ENCODE measurements at places on chromosomes 3 and 15.

DNA sequence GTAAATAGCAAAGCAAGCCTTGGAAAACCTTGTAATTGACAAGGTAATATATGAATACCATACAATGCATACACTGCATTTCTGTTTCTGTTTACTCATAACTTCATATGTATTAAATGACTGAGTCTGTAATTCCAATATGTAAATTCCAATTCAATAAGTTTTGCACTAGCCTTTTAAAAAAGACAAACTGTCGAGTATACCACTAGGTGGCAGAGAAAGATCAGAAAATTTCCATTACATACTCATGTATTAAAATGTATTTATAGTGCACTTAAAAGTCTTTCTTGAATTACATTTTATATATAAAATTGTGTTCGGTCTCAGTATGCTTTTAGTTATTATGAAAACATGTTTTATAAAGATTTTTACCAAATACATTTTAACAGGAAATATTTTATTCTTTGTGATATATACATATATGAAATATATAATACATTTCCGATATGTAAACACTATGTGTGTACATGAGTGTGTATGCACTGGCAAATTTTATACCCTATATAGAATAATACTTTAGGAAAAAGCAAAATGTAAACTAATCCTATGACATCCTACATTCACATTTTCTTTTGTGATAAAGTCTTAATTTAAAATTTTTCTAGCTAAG, 216.8 kb downstream of the VGLL3 start:
- DNase-seq: no peak

- no peak for DNase-seq
Observed at GRCh38 chr3:52090933-52091468, 34.6 kb upstream of the DUSP7 start.

GRCh38 chr3:142595951-142596725, at the start of gene PLS1:
PLS1 (plus strand) TSS chr3:142596393; CDS start chr3:142664238, 67,845 bp downstream.
- DNase-seq: peak; percentile 94

- no peak for DNase-seq
Observed at GRCh38 chr3:184745526-184745925, 33.7 kb upstream of the MAGEF1 start.

DNA sequence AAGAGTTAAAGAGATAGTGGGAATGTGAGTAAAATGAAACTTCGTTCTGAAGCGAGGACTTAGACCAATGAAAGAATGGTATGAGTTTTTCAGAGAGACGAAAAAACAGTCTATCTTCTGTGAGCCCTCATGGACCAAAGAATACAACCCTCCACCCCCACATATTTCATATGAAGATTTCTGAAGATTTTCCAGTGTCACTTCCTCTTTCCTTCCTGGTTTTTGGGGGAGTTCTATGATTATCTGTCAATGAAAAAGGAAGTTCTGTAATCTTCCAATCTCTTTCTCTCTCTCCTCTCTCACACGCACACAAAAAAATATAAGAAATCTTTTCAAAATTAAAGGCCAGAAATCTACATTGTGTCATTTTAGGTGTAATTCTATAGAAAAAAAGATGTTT, 27.7 kb downstream of the CMSS1 start:
- no peak for DNase-seq

- DNase-seq: no peak
Observed at GRCh38 chr15:51724673-51725072, 12.8 kb downstream of the LYSMD2 start.

DNA sequence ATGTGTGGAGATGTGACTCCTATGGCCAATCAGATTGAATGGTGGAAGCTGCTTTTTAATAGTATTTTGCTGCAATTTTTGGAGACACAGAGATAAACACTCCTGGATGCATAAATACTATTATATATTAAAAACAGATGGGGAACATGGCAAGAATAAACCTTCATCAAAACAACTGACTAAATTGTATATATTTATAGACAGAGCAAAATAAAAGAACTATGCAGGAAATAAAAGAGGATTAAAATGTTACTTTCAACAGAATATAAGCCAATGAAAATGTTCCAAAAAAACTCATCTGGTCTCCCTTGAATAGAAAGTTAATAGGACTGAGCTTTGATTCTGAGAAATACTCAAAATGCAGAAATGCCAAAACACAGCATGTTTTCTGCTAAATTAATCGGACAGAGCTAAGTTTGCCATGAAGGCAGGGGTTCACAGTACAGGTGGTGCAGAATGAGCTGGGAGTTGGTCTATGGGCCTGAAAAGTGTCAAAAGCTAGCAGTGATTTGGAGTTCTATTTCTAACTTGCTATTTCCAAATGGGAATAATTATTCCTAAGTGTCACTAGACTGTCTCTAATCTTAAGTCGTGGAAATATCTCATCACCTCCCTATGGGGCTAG, 227.2 kb downstream of the CNTN3 start:
- DNase-seq: no peak

DNA sequence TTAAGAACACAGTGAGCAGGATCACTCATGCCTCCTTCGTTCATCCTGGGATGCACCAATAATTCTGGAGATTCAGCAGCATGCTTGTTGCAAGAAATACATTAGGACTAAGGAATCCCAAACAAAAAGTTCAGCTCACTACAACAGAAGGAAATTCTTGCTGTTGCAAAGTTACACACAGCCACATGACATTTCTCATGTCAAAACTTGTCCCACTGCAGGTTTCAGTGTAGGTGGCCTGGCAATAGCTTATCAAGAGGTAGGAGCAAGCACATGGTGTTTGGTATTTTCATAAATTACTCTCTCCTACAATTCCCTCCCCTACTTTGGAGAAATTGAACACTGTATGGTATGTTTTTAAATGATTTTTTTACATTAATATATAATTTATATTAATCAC, 399.6 kb upstream of the EPHA3 start:
- DNase-seq: no peak

DNA sequence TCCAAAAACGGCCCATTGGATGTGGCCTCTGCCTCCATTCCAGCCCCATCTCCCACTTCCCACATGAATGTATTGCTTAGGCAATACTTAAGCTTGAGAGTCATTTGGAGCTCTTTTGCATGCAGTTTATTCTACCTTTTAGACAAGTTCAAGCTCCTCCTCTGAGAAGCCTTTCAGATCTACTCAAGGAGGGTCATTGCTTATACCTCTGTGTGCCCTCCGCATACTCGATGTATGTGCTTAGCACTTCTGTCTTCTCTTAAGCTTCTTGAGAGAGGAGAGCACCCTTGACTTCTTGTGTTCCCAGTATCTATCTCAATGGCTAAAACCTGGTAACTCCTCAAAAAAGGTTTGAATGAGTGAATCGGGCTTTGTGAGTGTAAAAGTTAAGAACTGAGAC, 6.6 kb upstream of the UBE3A start:
- no peak for DNase-seq

GRCh38 chr3:109445210-109445609, 107.9 kb upstream of the DPPA4 start:
- DNase-seq: no peak

- DNase-seq: no peak
Observed at GRCh38 chr3:22156868-22157267, 405.9 kb upstream of the ZNF385D start.

GRCh38 chr15:49215768-49216739, 46.0 kb downstream of the GALK2 start:
- no peak for DNase-seq

DNA sequence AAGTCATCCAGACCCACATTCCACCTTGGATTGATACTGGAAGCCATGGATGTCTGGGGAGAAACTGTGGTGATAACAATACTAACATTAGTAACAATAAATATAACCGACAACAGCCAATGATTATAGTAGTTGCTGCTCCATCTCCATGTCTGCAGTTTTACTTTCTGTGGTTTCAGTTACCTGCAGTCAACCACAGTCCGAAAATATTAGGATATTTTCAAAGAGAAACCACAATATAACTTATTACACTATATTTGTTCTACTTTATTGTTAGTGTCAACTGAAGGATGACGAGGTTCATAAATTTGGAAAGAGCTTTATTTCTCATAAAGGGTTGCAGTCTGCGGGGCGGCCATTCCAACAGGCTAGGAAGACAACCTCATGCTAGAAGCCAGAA, 2.6 kb upstream of the NSMCE3 start:
- DNase-seq: no peak

DNA sequence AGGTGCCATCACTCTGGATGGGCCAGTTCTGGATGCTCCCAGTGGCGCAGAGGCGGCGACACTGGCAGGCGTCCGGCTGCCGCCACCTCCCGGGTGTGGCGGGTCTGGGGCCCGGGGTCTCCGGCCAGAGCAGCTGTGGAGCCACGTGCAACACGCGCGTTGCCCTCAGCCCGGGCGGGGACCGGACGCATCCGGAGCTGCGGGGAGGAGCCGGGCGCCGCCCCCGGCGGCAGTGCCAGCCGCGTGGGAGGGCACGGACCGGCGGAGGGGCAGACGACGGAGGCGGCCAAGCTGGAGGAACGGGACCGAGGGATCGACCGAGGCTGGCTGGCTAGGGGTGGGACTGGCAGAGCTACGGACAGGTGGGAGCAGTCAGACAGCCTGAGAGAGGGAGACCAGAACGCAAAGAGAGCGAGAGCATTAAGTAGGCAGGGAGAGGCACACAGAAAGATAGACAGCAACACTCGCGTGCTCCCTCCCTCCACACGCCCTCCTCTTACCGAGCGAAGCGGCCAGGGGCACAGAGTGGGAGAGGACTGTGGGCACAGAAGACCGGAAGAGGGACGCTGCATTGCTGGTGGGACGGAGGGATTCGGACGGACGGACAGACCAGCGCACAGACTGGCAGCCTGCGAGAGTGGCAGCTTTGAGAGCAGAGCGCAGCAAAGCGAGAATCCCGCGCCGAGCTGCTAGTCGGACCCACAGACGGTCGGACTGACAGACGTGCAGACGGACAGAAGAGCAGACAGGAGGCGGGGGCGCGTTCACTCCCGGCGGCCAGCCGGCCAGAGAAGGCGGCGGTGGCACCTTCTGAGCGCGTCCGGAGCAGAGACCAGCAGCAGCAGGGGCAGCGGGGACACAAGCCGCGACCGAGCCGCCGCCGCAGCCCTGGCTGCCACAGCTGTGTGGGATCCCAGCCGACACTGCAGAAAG, at the start of gene ARPP21:
ARPP21 (plus strand) TSS at position 272 of the 933 bp plus-strand sequence. CDS start 42,227 bp downstream, outside the sequence.
- peak; percentile 83 for DNase-seq
